ENCODE measurements at places on chromosomes 1 and 21.

DNA sequence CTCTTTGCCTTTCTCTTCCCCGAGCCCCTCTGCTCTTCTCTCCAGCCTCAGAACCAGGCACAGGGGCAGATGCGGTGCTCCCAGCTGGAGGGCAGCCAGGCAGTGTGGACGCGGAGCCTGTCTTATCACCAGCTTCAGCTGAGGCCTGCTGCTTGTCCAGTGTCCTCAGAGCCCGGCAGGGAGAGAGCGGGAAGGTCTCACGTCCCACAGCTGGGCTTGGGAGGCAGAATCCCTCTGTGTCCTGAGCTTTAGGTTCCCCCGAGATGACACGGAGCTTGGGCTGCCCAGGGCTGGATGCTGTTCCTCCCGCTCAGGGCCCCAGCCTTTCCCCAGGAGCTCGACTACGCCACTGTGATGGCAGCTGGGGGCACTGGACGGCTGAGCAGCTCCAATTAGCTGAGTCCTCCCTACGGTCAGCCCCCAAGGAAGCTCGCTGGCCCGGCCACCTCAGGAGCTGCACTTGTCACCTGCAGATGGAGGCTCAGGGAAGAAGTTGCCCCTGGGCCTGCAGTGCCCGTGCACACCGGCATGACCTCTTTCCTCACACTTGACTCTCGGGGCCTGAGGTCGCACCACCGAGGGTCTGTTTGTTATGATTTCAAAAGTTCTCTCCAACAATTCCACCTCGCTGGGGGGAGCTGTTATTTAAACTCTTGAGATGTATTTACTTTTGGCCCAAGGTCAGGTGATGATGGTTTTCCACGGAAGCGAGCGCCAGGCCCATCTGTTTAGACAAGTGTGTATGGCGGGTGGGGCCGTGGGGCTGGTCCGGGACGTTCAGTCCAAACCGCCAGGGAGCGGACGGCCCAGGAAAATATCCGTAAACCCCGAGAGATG lies 127.3 kb downstream of the SIK1 start:
- no peak for DNase-seq

- no peak for DNase-seq
Observed at GRCh38 chr1:219541946-219542345, 71.0 kb downstream of the ZC3H11B start.

- DNase-seq = no peak
Observed at GRCh38 chr1:176693697-176694329, 230.8 kb downstream of the PAPPA2 start.

DNA sequence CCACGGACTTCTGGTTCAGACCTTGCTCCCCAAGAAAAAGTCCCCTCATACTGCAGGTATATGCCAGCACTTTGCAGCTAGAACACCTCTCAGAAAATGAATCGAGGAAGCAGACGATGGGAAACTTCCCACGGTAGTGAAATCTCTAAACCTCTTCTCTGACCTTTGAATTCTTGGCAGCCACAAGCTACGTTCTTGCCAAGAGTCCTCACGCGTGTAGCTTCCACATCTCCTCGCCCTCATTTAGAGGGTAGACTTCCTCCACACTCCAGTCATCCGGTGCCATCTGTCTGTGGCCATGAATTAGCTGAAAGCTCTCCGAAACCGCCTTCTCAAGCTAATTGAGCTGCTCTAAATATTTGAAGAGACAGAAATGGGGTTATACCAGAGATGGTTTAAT lies 127.8 kb downstream of the RGS7 start:
- no peak for DNase-seq

DNA sequence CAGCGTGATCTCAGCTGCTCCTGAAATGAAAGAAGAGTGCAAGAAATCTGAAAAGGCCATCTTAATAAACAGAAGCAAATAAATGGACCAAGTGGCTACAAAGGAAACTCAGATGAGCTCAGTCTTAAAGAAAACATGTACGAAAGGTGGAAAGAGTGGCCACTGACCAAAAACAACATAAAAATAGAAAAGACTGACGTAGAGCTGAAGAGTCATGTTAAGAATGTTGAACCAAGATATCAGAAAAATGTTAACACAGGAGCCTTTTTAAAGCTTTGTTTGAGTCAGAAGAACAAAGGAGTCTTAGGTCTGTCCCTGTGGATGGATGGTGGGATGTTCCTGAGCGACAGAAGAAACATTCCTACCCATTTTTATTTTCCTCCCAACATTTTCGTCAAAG lies 30.8 kb upstream of the ZNF648 start:
- DNase-seq = no peak

DNA sequence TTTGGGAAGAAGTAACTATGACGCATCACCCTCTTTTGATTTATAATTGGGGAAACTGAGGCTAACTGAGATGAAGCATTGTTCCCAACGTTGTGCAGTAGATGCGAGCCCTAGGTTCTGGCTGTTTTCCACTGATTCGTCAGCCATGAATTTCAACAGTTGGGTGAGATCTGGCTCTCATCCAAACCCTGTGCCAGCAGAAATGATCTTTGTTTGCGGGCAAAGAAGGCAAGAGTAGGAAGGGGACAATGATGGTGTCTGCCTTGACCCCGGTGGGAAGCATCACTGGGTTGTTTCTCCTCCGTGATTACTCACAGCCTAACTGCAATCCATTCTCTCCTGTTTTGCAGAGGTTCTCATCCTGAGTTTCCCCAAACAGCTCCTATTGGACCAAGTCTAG lies 142.3 kb downstream of the MIS18A start:
- DNase-seq = no peak

- DNase-seq = no peak
Observed at GRCh38 chr1:168433238-168433637, 110.6 kb downstream of the XCL2 start.

- no peak for DNase-seq
Observed at GRCh38 chr21:32828908-32829307, 57.4 kb upstream of the PAXBP1 start.

GRCh38 chr1:37474697-37475379 lies 458 bp downstream of the ZC3H12A start:
- peak; percentile 36 for DNase-seq

DNA sequence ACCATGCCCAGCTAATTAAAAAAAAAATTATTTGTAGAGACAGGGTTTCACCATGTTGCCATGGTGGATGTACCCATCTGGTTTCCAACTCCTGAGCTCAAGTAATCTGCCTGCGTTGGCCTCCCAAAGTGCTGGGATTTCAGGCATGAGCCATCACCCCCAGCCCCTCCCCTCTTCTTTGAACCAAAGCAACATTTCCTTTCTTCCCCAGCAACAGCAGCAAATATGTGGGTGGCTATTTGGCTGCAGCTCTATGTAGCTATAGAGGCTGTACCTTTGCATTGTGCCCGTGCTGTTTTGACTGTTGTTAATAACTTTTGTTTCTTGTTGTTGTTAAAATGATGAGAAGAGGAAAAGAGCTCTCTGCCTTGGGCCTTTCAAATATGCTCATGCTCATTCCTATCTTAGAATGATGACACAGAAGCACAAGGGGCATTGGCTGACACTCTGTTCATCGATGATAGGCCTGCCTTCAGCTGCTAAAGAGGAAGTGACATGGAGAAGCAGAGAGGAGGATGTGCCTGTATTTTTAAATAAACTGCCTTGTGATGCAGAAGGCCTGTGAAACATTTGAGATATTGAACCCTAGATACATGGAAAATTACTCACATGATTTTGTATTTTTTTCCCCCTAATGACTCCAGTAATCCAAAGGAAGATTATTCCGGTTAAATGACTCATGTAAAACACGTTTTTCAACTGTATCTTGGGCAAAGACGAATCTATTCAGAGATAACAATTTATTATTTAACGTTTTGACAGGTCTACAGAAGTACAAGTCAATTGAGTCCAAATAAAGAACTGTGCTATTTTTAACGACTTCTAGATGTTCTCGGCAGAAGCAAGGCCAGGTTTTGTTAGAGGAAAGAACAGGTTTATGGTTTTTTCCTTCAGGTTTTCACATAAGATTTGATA lies 20.5 kb upstream of the XPR1 start:
- no peak for DNase-seq

DNA sequence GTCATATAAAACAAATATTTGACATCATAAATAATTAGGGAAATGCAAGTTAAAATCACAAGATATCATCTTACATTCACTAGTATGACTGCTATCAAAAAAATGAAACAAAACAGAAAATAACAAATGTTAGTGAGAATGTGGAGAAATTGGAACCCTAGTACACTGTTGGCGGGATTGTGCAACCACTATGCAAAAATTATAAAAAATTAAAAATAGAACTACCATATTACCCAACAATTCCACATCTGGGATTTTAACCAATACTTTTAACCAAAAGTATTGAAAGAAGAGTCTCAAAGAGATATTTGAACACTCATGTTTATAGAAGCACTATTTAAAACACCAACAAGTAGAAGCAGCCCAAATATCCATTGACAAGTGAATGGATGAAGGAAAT lies 797.2 kb upstream of the ADAMTS5 start:
- DNase-seq = no peak

GRCh38 chr1:29967261-29967660 lies 730.9 kb downstream of the PTPRU start:
- DNase-seq = no peak

DNA sequence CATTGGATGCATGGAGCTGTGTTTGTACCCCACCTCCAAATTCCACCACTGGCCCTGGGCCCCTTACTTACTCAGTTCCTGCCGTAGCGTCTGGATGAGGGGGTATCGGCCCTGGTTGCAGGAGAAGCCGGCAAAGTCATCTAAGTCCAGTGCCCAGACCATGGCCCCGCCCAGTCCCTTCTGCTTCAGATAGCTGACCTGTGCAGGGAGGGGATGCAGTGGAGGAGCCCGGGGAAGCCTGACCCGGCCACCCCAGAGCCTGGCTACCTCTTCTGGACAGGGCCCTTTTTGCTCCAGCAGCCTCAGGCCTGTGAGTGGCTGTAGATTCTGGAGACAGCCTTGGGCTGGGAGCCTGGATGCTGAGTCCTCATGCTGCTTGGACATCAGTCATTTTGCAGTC lies 11.8 kb downstream of the CHIT1 start:
- DNase-seq = no peak

DNA sequence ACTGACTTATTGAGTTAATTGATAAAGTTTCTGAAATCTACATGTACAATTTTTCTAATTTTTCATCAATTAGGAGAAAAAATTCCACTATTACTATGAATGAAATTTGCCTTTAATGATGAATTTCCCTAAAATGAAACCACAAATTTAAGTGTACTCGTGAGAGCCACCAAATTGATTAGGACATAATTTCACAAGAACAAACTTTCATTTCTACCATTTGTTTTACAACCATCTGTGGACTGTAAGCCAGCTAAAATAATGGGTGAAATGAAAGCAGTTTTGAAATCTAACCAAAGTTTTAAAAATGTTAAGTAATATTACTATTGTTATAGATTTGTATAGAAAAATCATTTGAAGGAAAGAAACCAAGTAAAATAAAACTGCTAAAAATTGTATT lies 41.8 kb downstream of the AGL start:
- no peak for DNase-seq

GRCh38 chr1:46575300-46575699 lies 23.9 kb upstream of the KNCN start:
- peak; percentile 16 for DNase-seq

GRCh38 chr1:31984419-31985347 lies 29.0 kb upstream of the KHDRBS1 start:
- no peak for DNase-seq

GRCh38 chr1:93757256-93758036 lies 75.8 kb upstream of the BCAR3 start:
- DNase-seq = no peak

- no peak for DNase-seq
Observed at GRCh38 chr1:200294241-200294640, 115.6 kb downstream of the ZNF281 start.

DNA sequence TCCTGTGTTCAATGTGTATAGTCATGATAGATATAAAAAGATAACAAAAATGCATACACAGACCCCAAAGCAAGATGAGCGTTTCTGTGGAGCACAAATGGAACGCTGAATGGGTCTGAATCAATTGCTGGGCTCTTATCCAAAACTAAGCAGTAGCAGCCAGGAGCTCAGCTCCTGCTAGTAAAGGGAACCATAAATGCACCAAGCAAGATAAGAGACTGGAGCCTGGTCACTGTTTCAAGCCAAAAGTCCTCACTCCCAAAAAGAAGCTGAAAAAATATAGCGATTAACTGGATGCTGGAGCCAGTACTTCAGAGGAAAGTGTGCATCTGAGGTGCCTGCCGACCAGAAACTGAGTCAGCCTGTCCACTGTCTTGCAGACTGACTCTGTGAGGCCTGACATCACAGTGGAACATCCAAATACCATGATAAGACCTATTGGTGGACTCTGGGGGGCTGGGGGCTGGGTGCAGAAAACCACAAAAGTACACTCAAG lies 68.9 kb downstream of the LRRC8C start:
- no peak for DNase-seq

DNA sequence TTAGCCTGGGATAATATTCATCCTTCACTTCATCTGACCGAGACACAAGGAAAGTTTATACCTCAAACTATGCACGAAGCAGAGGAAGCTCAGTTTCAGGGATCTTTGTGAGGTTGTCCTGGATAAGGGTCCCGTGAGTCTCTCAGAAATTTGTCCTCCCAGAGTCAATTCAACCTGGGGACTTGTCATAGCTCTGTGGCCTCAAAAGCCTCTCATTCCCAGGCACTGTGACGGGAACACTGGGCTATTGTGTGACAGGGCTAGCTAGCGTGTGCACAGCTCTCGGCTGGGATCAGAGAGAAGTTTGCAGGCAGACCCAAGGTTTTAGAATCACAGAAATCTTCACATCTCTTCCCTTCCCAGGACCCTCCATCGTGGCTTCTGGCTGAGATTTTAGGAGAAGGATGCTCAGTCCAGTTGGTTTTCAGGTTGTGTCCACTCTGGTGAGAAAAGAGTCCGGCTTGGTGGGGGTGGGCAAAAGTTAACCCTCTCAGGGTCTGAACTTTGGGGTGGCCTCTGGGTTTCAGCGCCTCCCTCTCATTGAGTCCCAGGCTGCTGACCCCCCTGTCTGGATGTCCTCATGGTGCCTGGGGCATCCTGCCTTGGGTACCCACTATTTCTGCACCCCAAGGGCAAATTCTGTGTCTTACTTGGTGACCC lies 20.4 kb upstream of the LBR start:
- no peak for DNase-seq

DNA sequence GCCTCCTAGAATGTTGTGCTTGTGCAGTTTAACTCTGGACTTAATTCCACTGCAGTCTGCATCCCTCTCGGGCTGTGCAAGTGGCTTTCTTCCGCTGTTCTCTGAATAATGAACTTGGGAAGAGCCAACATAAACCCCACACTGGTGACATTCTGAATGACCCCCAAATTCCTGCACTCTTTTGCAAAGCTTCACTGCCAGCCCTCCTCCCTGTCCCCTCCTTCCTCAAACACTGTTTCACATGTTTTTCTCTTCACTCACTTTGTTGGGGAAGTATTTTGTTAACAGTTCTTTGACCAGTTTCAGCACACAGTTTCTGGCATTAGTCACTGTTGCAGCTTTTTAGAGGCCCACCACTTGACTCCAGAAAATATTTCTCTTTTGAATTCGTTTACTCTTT lies 39.7 kb downstream of the GNG12 start:
- no peak for DNase-seq

DNA sequence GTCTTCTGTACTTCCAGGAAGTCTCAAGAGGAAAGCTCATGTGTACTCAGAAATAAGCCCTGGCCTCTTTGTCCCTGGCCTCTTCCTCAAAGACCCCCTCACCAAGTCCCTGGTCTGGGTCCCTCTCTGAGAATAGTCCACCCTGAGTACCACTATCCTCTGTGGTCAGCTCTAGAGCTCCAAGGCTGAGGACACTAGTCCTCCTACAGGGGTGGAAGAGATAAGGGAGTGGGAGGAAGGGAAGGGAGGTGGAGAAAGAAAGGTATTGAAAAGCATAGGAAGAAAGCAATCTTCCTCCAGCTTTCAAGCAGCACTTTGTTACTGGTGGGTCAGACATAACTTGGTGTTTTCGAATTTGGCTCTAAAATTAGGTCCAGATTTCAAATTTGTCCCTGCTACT lies 181.4 kb downstream of the NRIP1 start:
- no peak for DNase-seq
